ENCODE measurements at places on chromosomes 11 and 22.

DNA sequence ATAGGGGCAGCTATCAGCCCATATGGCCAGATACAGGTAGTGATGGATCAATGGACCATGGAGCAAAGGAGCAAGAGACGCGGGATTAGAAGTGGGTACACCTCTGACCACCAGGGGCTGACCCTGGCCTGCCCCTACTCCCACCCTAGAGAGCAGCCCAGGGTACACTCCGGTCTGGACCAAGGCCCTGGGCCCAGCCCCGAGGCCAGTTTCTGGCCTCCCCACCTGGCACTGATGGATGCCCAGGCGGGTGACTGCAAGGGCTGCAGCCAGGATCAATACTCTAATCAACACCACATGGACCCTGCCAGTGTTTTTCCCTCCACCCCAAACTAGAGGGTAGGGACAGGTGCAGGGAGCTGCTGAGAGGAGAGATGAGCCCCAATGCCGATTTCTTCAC lies 74.1 kb upstream of the NECTIN1 start:
- no peak for DNase-seq

DNA sequence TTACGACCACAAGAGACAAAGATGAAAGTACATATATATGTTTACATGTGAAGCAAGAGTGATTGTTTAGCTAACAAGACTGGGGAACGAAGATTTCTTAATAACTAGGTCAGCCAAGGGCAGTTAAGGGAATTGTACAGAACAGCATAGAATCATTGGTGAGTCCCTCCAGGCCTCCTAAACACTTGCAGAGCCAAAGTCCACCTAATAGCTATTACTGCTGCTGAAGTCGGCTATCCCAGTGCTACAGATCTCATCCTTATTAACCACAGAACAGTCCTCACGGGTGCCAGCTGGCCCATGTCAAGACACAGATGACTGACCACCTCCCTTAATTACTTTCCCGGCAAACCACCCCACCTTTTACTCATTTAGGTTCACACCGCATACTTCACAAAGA lies 68.5 kb upstream of the OPCML start:
- DNase-seq: no peak

GRCh38 chr11:8111636-8112035 lies 30.6 kb downstream of the TUB start:
- no peak for DNase-seq

DNA sequence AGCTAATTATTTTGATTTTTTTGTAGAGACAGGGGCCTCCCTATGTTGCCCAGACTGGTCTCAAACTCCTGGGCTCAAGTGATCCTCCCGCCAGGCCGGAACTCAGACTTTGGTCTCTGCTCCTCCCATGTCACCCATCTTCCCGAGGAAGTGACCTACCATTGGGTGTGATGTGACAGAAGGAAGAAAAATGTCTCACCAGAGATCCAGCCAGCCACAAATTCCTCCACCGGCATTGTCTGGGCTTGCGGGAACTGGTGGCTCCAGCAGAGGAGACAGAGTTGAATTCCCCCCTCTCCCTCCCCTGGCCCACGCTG lies 772 bp downstream of the SLC25A45 start:
- no peak for DNase-seq

GRCh38 chr11:126224647-126225294 lies 13.2 kb downstream of the FAM118B start:
- DNase-seq: no peak

- DNase-seq: no peak
Observed at GRCh38 chr11:19501631-19502030, 211.0 kb upstream of the NAV2 start.

- no peak for DNase-seq
Observed at GRCh38 chr22:37007651-37008050, 11.6 kb downstream of the TST start.

DNA sequence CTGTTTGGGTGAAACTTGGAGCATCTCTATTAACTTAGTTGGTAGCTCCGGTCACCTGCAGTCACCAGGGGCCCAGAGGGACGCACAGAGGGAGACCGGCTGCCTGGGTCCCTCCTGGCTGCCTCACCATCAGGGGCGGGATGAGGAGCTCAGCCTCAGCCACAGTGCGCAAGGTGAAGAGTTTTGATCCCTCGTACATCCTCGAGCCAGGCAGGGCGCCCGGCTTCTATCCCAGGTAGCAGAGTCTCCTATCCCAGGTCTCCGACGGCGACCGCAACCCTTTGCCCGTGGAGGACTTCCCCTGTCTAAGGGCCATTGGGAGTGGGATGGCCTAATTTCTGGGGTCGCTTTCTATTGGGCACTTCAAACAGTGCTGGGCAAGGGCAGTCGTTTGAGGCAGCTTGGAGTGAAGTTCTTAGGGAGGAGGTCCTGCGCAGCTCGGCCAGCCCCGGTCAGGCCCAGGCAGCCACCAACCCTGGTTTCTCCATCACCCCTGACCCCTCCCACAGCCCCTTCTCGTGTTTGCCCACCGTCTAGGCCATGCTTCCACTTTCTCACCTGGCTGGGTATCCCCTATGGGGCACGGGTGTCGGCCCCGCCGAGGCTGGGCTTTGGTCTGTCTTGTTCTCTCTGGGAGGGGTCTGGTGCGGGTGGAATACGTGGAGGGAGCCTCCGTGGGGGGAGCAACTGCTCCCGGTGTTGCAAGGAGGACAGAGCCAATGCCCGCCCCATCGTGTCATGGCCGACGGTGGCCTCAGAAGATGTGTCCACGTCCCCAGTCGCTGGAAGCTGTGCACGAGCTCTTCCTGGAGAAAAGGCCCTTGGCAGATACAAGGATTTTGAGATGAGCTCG lies 3.6 kb upstream of the MRGPRG start:
- DNase-seq: no peak

Measured in stimulated activated naive CD4-positive, alpha-beta T cell (primary cell).